CD4-positive, CD25-positive, alpha-beta regulatory T cell (primary cell): ENCODE measurements at places on chromosomes 7 and 10. TPM values are rescaled to one million over a fixed set of nuclear protein-coding genes. Genes with fewer than 3 reads are reported as not detected.

FFAR4 gene
- not detected for polyA plus RNA-seq

- no peak for DNase-seq
Measured at GRCh38 chr7:47474211-47474936, 107.5 kb downstream of the TNS3 start.

INA gene
- not detected for polyA plus RNA-seq

- DNase-seq, result no peak
Measured at GRCh38 chr7:128402356-128402755, 7.4 kb downstream of the IMPDH1 start.

ZNF117 gene
- polyA plus RNA-seq, result 0.46 TPM

DNA sequence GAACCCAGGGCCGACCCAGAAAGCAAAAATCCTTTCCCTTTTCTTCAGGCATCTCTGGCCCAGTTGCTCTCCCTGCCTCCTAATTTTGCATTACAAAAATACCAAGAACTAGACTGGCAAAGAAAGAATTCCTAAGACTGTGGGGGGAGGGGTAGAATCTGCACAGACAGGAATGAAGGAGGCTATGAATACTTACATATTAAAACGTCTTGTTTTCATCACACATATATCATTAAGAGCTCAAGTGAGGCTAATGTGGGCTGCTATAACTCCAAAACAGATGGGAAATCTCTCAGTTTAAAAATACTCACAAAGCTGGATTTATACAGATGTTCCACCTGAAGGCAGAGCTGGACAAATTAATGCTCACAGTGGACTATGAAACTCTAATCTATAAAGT is 29.2 kb upstream of the MKX start:
- DNase-seq, result no peak

GRCh38 chr10:49264177-49264677 is 34.7 kb upstream of the C10orf71 start:
- no peak for DNase-seq

GRCh38 chr7:78164459-78164858 is 365.9 kb downstream of the PHTF2 start:
- DNase-seq, result no peak

TDRD1 gene
- polyA plus RNA-seq, result 0.25 TPM

DNA sequence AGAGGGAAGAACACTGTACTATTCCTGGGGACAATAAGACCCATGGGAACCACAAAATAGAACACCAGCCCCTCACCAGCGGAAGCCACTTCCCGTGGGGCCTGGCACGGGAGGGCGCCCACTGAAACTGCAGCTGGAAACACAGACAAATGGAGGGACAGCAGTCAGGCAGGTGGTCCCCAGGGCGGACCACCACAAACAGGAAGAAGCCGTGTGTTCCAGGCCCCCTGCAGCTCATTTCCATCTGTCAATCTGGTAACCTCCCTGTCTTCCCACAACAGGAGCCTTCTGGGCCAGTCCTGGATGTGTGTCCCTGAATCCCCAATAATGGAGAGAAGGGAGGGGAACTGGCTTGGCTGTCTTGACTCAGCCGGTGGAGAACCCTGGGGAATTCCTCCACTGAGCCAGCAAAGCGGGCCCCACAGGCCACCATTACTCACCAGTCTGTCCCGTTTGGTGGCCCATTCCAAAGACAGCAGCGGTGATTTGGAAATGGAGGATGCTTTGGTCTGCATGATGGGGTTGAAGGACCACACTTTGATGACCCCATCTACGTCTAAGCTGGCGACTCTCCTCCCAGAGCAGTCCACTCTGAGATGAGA is 16.7 kb downstream of the WDR91 start:
- no peak for DNase-seq

DNA sequence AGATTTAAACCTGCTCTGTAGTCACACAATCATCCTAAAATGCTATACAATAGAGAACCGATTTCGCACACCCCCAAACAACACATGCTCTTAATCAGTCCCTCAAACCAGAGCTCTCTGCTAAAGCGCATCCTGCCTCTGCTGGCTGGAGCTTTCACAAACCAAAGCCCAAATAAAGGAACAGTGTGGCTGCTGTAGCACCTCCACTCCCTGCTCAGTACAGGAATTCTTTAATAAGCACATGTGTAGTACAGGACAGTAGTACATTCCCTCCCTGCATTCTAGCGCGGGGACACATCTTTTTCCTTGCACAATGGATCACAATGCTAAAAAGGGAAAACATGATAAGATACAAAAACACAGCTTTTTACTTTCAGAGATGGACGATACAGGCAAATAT is 684.6 kb downstream of the MAGI2 start:
- DNase-seq, result no peak

C7orf33 gene
- not detected for polyA plus RNA-seq

- no peak for DNase-seq
Measured at GRCh38 chr7:1076184-1077072, 11.5 kb upstream of the GPER1 start.

GRCh38 chr7:140920745-140921144 is 4.0 kb downstream of the BRAF start:
- DNase-seq, result no peak

- no peak for DNase-seq
Measured at GRCh38 chr10:15369256-15370211, 1.6 kb downstream of the FAM171A1 start.

SH2D4B gene
- not detected for polyA plus RNA-seq

DNA sequence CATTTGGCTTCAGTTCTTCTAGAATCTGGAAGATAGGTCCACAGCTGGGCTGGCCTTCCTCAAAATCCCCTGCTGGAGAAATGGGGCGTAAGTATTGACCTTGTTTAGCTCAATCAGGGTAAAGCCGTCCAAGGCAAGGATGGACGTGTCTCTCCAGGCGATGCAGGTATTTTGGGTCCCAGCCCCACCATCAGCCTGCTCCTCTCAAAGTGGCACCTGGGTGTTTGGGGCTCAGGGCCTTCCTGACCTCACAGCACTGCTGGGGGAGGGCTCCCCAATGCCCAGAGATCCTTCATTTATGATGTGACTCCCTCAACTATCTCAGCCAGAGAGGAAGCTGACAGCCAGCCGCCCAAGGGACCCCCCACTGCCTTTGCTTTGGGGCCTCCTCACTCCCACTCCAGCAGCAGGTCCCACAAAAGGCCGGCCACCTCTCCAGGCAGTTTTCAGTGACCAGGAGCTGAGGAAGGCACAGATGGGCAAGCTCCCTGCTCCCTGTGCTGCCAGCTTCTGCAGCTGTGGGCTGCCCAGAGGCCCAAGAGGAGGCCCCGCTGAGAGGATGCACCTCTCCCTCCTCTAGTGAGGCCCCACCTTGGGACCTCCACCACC is 140.0 kb upstream of the TCERG1L start:
- DNase-seq, result no peak

- no peak for DNase-seq
Measured at GRCh38 chr10:102435133-102435497, 2.7 kb upstream of the CUEDC2 start.

- DNase-seq, result no peak
Measured at GRCh38 chr10:110568055-110568735, 700 bp downstream of the SMC3 start.

- no peak for DNase-seq
Measured at GRCh38 chr10:90007226-90007625, 305.8 kb downstream of the KIF20B start.

TAS2R3 gene
- polyA plus RNA-seq, result not detected

CNOT4 gene
- polyA plus RNA-seq, result 14.2 TPM

MYL10 gene
- not detected for polyA plus RNA-seq

DNA sequence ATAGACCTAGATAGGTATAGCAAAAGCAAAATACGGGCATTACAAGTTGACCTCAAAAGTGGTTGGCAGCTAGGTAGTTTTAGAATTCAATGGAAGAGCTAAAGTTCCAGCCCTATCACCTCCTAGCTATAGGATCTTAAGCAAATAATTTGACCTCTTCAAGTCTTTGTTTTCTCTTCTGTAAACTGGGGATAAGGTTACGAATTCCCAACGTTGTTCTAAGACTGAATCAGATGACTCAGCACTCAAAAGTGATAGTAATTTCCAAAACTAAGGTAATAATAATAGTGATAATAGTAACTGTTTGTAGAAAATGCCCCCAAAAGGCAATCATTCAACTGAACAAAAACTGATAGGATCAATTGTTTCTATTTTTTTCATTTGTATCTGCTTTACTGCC is 445.2 kb downstream of the KCNMA1 start:
- DNase-seq, result no peak

DNA sequence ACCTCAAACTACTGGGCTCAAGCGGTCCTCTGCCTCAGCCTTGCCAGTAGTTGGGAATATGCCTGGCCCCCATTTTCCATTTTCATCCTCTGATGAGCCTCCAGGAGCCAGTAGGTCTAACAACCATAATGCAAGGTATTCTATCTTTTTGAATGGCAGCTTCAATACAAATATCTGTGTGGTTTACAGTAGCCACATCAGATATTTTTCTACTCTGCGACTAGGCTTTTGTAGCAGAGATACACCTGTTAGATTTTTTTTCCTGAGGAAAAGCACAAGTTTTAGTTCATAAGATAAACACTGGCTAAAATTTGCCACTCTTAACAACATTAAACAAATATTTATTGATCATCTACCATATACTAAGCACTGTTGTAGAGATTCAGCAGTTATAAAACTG is 3.9 kb upstream of the GLCCI1 start:
- no peak for DNase-seq

DNA sequence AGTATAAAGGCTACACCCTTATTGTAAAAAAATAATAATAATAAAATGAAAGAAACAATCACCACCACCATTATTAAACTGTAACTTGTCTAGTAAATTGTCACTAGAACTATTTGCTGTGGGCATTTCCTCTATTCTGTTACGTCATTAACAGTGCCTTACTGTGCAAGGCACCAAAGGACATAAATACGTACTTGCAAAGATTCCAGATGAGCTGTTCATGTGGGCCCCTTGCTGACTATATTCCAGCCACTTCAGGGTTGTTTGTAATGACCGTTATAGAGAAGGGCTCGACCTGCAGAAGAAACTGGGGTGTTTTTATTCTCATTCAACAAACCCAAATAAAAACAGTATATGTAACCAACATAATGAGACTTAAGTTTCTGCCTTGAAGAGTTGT is 60.4 kb downstream of the KLRG2 start:
- no peak for DNase-seq

DNA sequence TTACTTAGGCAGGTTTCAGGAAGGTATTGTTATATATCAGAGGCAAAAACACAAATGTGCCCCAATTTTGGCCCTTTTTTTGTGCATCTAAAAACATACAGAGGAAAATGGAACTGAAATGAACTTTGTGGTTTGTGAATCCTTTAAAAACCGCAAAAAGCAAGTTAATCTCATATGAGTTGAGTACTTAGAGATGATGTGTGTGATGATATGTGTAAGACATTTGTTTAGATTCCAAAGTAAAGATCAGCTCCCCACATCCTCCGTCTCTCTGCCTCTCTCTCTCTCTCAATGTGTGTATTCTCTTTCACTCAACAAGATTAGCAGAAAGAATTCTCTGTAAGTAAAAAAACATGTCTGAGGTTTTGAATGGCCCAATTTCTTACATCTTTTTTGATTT is 201.9 kb downstream of the MALRD1 start:
- DNase-seq, result no peak
